ENCODE measurements at places on chromosomes 7 and 10.

DNA sequence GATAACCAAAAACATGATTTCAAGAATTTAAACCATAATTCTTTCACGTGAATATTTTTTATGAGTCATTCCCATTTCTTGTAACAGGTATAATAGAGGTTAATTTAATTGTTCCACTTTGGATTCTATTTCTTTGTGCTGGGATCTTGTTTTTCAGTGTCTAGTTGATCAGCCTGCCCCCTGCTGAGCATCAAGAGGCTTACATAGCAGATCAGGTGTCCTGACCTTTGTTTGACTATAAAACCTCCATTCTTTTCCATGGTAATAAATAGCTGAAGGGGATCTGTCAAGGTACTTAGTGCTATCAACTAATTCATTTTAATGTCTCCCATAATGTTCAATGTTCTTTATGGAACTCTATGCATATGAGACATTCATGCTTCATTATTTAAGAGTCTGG is 4.9 kb downstream of the COL17A1 start:
- no peak for DNase-seq

DNA sequence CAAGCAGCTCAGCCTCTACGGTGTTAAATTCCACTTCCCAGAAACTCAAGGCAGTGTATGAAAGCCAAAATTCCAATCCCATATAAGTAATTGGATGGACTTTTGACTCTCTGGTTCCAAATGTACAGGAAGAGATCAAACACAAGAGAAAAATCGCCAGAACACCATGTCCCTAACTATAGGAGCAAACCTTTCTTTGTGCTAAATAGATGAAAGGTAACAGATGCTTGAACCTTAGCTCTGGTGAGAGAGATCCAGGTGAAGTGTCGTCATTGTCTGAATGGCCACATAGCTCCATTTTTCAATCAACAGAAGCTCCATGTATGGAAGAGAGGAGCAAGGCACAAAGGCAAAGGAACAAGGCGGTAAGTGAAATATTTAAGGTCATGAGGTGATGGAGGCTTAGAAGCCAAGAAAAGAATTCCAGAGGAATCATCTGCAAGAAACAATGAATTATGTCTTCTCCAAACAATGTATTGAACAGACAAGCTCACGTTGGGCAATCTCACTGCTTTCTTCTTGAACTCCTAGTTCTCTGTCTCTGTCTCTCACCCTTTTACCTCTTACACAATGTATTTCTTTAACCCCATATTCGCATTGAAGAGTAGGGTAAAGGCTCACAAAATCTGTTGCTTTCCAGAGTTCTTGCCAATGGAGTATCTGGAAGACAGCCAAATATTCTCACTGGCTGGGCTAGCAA is 585.1 kb downstream of the GATA3 start:
- no peak for DNase-seq

DNA sequence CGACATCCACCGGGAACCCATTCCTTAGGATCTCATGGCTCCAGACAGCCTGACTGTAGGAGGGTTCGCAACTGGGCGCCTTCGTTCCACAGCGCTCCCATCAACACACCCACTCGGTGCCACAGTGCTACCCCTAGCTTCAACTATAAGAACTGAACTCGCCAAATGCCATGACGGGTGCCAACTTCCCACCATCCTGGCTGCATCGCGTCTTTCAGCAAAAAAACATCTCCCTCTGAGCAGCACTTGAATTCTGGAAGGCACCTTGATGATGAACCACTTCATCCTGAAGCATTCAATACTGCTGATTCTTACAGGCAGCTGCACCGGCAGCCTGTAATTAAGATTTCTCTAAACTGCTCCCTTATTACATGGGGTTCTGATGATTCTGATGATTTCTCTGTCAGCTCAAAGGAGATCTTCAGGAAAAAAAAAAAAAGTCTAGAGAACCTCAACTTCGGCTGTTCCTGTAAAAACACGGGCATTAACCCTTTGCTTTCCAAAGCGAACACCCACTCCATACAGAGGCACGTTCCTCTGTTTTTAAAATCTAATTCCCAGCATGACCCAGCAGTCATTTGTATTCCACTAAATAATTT is 1.3 kb downstream of the CYTH3 start:
- DNase-seq = peak; percentile 5

- DNase-seq = no peak
Observed at GRCh38 chr10:72720814-72721660, 29.1 kb downstream of the MCU start.

DNA sequence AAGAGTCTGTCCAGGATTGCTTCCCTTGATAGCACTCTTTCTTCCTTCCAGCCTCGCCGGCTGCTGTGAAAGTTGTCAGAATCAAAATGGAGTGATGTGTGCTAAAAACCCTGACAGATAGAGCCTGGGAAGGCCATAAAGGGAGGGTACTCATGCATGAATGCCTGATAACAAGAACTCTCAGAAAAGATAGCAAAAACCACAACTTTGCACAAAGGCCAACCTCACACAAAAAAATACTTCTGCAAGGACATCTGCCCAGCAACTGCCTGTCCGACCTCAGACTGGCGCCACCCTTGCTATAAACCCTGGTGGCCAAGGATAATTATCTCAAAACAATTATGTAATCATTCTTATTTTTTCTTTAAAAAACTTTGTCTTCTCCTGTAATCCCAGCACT is 133.2 kb upstream of the SVIL start:
- no peak for DNase-seq

DNA sequence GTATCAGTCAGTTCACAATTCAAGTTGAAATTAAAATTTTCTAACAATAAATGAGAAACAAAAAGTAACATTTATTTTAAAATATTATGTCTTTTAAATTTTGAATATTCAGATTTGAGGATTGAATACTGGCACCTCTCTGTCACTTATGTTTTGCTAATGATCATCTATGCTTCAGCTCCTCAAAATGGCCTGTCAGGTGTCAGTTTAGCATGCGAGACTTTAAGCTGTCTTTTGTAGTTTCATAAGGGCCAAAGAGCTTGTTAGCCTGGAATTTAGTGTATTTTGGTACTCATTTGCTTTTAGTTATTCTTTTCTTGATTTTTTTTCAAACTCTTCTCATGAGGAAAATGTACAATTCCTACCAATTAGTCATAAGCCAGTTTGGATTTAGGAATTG is 102.0 kb upstream of the RPA3 start:
- no peak for DNase-seq

- DNase-seq = no peak
Observed at GRCh38 chr10:127151981-127152699, 44.3 kb downstream of the INSYN2A start.

DNA sequence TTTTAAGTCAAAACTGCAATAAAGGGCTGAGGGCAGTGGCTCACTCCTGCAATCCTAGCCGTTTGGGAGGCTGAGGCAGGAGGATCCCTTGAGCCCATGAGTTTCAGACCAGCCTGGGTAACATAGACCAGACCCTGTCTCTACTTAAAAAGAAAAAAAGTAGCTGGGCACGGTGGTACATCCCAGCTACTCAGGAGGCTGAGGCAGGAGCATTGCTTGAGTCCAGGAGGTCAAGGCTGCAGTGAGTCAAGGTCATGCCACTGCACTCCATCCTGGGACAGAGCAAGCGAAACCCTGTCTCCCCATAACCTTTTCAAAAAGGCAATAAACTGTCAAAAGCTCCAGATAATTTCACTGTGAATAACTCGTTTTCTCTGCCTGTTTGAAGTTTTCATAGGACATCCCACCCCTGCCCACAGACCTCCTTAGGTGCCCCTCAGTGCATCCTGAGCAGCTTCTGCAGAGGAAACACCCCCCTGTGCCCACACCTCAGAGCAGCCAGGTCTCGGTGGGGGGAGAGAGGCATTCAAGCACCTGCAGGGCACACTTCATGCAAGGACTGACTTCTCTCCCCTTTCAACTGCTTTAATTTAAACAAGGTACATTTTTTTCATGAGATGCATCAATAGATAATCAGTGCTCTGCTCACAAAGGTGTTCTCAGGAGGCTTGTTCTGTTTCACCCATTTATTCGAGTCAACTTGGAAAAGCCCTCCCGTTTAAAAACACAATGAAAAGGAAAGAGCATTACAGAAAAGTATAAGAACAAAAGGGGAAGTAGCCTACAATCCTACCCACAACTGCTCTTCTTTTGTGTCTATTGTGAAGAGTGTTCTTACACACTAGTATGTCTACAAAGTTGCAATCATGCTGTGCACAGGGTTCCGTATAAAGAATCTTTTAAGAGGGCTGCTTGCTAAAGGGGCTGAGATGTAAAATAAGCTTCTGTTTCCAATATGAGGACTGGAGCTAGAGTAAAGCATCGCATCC is 104.9 kb downstream of the KMT2E start:
- DNase-seq = no peak

DNA sequence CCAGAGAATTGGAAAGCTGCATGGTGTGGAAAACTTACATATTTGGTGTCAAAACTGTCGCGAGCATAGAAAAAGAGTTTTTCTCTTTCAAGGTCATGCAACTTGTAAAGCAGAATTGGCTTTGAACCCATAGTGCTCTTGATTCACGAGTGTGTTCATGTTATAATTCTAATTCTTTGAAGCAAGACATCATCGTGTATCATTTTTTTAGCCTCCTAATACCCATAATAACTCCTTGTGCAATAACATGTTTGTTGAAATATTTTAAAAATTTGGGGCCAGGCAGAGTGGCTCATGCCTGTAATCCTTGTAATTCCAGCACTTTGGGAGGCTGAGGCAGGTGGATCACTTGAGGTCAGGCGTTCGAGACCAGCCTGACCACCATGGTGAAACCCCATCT is 4.2 kb downstream of the CCL24 start:
- DNase-seq = no peak

DNA sequence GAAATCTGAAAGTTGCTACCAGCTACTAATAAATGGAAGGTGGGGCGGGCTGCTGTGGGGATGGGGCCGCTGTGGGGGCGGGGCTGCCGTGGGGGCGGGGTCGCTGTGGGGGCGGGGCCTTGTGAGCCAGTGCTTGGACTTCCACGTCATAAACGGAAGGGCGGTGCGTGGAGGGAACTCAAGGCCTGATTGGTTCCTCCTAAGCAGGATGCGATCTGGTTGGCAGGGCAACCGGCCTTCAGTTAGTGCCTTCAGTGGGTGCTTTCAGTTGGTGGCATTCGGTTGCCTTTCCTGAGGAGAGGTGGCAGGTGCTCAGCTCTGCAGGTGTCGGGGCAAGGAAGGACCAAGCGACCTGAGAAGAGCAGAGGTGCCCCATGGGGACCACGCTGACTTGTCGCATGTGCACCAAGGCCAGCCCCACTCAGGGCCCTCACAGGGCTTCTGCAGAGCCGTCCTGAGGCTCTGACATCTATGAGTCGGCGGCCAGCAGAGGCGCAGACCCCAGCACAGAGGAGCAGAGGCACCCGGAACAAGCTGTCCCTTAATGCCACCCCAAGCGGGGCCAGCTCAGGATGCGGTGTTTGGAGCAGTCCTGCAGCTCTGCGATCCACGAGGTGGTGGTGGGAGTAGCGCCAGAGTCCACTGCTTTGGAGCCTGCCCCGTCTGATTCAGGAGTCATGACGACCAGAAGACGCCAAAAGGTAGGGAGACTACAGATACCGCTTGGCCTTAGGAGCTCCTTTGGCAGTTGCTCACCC is 54.4 kb upstream of the PDSS1 start:
- DNase-seq = no peak

GRCh38 chr10:98258683-98259454 is 9.1 kb downstream of the LOXL4 start:
- DNase-seq = no peak

GRCh38 chr10:11180228-11180627 is 162.6 kb downstream of the CELF2 start:
- peak; percentile 26 for DNase-seq

GRCh38 chr7:153550173-153550572 is 502.0 kb upstream of the DPP6 start:
- no peak for DNase-seq
